SK-MEL-5 (cell line): ENCODE measurements at places on chromosomes 4 and X. TPM values are rescaled to one million over a fixed set of nuclear protein-coding genes. Genes with fewer than 3 reads are reported as not detected.

- no peak for DNase-seq
These were observed 2.9 kb upstream of the AGA start for GRCh38 chr4:177444911-177445736.

DNA sequence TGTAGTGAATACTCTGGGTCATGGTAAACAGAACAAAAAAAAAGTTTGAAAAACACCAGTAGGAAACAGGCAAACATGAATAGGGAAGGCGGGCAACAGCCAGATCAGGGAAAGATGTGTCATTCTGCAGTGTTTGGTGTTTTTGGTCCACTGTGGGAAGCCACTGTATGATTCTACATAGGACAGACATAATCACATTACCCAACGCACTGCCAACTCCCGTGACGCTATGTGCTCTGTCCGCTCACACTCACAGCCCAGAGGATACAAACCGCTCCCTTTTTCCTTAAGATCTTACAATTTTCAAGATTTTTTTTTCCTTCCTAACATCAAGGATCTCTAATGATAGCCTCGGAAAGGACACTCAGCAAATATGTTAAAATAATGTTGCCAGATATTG is 59.3 kb downstream of the HADH start:
- DNase-seq: no peak

- no peak for DNase-seq
These were observed 265.7 kb upstream of the PCDH7 start for GRCh38 chr4:30454504-30454903.

DNA sequence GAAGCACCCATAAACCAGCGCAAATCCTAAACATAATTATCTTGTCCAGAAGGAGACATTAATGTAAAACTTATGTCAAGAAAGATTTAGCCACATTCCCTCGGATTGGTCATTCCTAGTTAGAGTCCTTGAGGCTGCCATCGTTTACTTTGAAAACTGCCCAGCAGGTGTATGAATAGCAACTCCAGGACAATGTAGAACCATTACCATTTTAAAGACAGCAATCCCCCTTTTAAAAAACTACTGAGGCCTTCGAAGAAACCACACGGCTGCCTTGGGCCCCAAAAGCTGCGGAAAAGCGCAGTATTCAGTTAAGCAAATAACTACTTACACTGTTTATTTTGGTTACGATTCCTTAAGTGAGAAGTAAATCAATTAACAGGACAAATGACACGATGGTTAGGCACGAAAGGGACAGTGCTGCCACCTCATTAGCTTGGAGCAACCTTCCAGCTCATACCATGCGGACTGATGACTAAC is 822 bp upstream of the SGMS2 start:
- no peak for DNase-seq

DNA sequence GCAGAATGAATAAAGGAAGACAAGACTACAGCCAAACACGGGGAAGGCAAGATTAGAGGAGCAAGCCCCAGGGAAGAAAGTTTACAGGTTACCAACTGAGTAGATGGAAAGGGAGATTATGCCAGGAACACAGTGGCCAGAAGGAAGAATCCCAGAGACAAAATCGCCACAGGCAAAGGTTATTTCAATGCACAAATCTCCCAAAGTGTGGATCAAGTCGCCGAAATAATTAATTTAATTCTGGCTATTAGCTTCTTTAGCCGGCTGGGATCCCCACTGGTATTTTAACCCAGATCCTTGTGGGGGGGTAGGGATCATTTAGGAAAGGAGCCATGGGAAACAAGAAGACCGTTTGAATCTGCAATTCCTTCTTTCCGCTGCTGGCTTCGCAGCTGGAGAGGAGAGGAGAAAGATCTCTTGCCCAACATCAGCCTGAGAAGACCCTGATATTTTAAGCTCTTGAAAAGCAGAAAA is 171.0 kb downstream of the DHX15 start:
- DNase-seq: no peak

DNA sequence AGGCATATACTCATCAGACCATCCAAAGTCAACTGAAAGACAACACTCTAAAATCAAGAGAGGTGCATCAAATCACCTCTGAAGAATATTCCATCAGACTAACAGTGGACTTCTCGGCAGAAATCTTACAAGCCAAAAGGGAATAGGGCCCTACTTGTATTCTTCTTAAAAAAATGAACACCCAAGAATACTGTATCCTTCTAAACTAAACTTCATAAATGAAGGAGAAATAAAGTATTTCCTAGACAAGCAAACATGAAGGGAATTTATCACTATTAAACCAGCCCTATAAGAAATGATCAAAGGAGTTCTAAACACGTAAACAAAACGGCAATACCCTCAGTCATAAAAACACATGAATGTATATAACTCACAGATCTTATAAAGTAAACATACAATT is 141.2 kb downstream of the CXXC4 start:
- no peak for DNase-seq

GRCh38 chr4:153834901-153835300 is 46.0 kb upstream of the SFRP2 start:
- no peak for DNase-seq

GRCh38 chrX:45001048-45001447 is 128.1 kb downstream of the KDM6A start:
- DNase-seq: no peak

Gene AASDH
- 11.1 and 15.7 TPM in 2 replicates for total RNA-seq

Gene CT55
- total RNA-seq: 5.9 and 7.1 TPM in 2 replicates

Gene LCORL
- 9.3 and 16.3 TPM in 2 replicates for total RNA-seq

Gene SSX2B
- total RNA-seq: not detected in 2 replicates
